B cell (primary cell): ENCODE measurements at places on chromosomes 12 and 14. TPM values are rescaled to one million over a fixed set of nuclear protein-coding genes. Genes with fewer than 3 reads are reported as not detected.

GRCh38 chr12:78820946-78821345 is 43.6 kb upstream of the SYT1 start:
- H3K4me1 ChIP-seq: no peaks in the 10 kb centered on the region
- no peaks in the 10 kb centered on the region for H3K36me3 ChIP-seq
- DNase-seq: no peak
- no peaks in the 10 kb centered on the region for H3K27me3 ChIP-seq
- H3K27ac ChIP-seq: no peak overlapping the region
- no peak overlapping the region for H3K4me3 ChIP-seq

The MSI1 gene
- total RNA-seq: not detected in 2 replicates

The SLC25A47 gene
- total RNA-seq: not detected in 2 replicates

DNA sequence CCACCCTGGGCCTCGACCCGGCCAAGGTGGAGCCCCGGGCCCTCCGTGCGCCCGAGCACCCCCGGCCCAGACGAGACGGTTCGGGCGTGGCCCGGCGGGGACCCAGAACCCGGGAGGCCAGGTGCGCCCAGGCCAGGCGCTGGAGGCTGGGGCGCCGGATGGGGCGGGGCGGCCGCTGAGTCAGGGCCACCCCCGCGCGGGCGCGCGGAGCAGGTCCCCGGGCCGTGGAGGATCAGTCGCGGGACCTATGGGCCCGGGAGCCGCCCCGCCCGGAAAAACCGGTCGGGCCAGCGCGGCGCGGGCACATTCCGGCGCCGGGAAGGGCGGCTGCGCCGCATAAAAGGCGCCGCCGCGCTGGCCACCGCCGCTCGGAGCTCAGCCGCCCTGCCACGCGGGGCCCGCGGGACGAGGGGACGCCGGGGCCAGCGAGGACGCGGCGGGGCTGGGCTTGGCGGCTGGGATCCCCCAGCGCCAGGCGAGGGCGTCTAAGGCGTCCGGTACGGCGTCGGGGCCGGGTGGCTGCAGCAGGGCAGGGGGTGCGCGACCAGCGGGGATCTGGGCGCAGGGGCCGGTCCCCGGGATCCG is 21.5 kb upstream of the KIF26A start:
- H3K27me3 ChIP-seq: peaks cover 20% of the 10 kb centered on the region
- no peak overlapping the region for H3K27ac ChIP-seq
- DNase-seq: no peak

GRCh38 chr14:80491131-80491530 is 279.8 kb upstream of the DIO2 start:
- no peak overlapping the region for H3K4me3 ChIP-seq
- no peak for DNase-seq
- H3K4me1 ChIP-seq: no peaks in the 10 kb centered on the region
- H3K27me3 ChIP-seq: no peaks in the 10 kb centered on the region
- no peaks in the 10 kb centered on the region for H3K36me3 ChIP-seq

- no peaks in the 10 kb centered on the region for H3K27me3 ChIP-seq
- H3K4me3 ChIP-seq: no peak overlapping the region
- H3K27ac ChIP-seq: no peak overlapping the region
- peaks cover 32% of the 10 kb centered on the region for H3K4me1 ChIP-seq
Measured at GRCh38 chr14:65348137-65348536, 64.4 kb upstream of the FUT8 start.

GRCh38 chr14:92309968-92310530 is 12.9 kb upstream of the SLC24A4 start:
- H3K27ac ChIP-seq: no peak overlapping the region
- no peak for DNase-seq
- no peaks in the 10 kb centered on the region for H3K4me1 ChIP-seq
- H3K4me3 ChIP-seq: no peak overlapping the region
- peaks cover 4% of the 10 kb centered on the region for H3K27me3 ChIP-seq

DNA sequence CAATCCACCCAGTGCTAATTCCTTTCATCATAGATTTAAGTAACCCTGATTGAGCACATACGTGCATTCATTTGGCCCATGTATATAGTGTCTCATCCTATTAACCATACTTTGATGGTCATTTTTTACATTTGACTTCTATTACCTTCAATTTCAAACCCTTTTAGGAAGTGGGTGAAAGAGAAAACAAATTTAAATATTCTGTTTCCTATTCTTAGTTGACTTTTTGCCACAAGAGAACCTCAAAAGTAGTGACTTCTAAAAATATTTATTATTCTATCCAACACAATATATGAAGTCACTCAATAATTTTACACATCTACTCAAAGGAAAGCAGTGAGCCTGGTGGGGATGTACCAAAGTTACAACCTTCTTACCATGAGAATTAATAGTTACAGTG is 164.9 kb downstream of the CEP128 start:
- H3K4me3 ChIP-seq: no peak overlapping the region
- DNase-seq: no peak
- H3K27me3 ChIP-seq: no peaks in the 10 kb centered on the region
- H3K4me1 ChIP-seq: no peaks in the 10 kb centered on the region
- no peak overlapping the region for H3K27ac ChIP-seq

The ADGRD1 gene
- total RNA-seq: 0.63 and 1.1 TPM in 2 replicates

DNA sequence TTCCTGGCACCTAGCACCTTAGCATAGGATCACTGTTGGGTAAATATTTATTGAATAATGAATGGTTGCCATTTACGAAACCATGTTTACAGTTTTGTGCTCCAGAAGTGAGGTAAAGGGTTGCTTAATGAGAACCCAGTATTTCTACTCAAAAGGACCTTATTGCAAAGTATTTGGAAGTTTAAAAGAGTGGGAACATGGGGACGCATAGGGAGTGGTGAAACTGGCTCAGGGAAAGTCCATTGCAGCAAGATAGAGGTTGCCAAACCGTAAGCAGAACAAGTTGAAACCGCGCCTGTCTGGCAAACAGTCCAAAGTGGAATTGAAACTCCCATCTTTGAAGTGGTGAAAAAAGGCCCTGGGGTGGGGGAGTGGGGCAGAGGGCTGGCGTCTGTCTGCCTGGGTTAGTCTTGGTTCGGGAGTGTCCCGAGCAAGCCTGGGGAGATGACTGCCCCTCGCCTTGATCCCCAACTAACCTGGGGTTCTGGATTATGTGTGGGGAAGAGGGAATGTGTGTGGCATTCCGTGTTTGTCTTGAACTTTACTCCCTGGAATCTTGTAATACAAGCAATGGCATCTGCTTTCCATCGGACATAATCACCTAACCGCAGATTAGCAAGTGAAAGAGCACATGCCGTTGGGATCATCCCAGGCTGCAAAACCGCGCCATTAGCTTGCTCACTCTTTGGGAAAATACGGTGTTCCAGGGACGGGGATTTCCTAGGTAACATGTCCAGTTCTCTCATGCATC is 7.2 kb downstream of the ALDH2 start:
- no peaks in the 10 kb centered on the region for H3K27me3 ChIP-seq
- H3K36me3 ChIP-seq: no peaks in the 10 kb centered on the region
- peaks cover 31% of the 10 kb centered on the region for H3K4me1 ChIP-seq

The PLCZ1 gene
- total RNA-seq: not detected in 2 replicates

DNA sequence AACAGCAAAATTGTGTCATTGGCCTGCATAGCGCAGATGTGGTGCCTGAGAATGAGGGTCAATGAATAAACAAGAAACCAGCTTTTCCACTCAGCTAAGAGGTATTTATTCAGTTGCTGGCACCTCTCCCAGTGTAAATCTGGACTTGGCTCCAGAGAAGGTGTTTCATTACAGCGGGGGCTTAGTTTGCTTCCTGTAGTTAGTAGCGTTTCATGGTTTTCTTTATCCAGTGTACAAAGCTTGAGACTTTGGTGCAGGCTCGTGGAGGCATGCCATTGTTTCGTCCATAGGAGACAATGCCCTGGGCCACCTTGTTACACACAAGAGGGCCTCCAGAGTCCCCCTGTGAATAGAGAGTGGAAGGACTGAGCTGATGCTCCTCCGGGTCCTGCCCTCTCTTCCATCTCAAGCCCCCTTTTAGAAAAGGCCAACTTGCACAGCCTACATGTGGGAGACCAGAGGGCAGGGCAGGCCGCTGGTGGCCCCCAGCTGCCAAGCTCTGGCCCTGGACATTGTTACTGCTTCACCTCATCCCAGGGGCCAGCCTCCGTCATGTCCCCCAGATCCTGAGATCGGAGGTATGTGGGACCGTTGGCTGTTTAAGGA is 3.0 kb downstream of the GZMB start:
- H3K4me3 ChIP-seq: no peak overlapping the region
- DNase-seq: no peak
- H3K4me1 ChIP-seq: no peaks in the 10 kb centered on the region
- H3K27ac ChIP-seq: no peak overlapping the region

DNA sequence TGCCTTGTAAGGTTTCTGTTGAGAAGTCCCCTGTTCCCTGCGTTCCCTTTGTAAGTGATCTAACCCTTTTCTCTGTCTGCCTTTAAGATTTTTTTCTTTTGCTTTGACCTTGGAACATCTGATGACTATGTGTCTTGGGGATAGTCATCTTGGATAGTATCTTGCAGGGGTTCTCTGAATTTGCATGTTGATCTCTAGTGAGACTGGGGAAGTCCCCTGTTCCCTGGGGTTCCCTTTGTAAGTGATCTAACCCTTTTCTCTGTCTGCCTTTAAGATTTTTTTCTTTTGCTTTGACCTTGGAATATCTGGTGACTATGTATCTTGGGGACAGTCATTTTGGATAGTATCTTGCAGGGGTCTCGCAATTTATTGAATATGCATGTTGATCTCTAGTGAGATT is 38.2 kb upstream of the TMX1 start:
- peak; percentile 41 for DNase-seq
- no peaks in the 10 kb centered on the region for H3K27me3 ChIP-seq

The PRICKLE1 gene
- 21.6 and 22.5 TPM in 2 replicates for total RNA-seq

GRCh38 chr14:71244341-71244740 is 337.1 kb downstream of the PCNX1 start:
- no peak for DNase-seq

The LRRC10 gene
- total RNA-seq: not detected in 2 replicates

DNA sequence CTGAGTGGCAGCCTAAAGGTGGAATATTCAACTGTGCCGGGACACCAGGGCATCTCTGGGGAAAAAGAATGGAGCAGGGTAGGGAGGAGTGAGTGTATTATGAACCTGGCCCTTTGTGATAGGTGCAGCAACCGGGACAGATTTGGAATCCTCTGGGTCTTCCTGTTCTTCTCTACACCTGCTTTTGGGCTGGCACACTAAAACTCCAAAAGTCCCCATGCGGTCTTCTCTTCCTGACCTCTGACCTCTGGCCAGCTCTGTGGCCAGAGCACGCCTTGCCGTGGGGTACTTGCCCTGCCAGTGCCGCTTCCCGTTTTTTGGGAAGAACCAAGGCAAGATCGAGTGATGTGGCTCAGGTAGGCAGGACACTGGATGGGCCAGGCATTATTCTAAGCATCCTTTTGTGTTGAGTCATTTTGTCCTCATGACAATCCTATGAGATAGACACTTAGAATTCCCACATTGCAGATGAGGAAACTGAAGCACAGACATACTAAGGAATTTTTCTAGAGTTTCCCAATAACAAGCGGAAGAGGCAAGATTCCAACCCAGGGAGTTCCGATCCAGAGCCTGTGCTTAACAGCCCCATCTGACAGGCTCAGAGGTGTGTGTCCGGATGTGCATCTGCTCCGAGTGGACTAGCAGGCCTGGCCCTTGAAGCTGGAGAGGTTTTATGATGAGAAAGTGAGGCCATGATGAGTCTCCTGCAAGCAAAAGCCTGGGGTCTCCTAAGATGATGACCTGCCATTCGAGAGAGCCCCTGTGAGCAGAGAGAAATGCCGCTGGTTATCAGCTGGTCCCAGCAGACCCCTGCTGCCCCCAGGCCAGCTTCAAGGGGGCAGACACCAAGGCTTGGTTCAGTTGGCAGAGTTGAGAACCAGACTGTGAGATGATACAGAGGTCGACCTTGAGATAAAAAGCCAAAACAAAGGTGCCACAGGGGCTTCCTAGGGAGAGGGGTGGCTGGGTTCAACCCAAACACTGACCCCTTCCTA is 67.9 kb upstream of the ESRRB start:
- no peaks in the 10 kb centered on the region for H3K27me3 ChIP-seq
- H3K36me3 ChIP-seq: no peaks in the 10 kb centered on the region
- H3K4me3 ChIP-seq: no peak overlapping the region
- no peak for DNase-seq
- no peaks in the 10 kb centered on the region for H3K4me1 ChIP-seq

The ARPC3 gene
- total RNA-seq: 360 and 374 TPM in 2 replicates
